ENCODE measurements at places on chromosomes 7 and 10.

DNA sequence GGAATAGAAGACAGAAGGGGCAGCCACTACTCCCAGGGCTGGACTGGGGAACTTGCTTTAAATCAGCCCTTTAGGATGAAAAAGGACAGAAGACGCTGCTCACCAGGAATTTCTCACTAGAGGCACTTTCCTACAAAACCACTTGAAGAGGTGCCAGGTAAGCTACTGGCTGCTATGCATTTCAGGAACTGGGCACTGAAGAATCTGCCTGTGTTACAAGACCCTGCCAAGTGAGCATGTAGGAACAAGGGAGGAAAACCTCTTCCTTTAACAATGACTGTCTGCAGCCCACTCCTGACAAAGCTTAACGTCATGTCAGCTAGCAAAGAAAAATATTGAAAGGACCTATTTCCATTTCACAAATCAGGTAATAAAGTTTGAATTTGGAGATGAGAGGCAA is 5.8 kb upstream of the AGMO start:
- DNase-seq, result no peak

- DNase-seq, result no peak
These were observed 246.4 kb downstream of the CCDC3 start for GRCh38 chr10:12755075-12755474.

- peak; percentile 65 for DNase-seq
These were observed 8.7 kb upstream of the GLRX3 start for GRCh38 chr10:130127364-130128061.

GRCh38 chr10:101063548-101064414 is 2.0 kb downstream of the KAZALD1 start:
- no peak for DNase-seq

DNA sequence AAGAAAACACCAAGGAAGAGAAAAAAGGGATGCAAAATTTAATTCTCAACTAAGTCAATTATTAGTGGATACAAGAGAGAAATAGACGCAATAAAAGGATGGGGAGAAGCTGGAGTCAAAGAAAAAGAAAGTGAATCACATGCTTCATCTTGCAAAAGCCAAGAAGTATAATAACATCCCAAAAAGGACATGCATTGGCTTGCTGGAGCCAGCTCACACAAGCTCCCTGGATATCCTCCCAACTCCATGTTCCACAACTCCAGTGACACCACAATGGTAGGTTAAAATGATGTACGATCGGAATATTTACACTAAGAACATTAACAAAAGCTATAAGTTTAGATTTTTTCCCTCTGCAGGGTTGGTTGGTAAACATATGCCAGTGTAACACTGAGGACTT is 72.4 kb downstream of the MACC1 start:
- no peak for DNase-seq

- no peak for DNase-seq
These were observed 259.5 kb upstream of the VWC2 start for GRCh38 chr7:49513911-49514310.

DNA sequence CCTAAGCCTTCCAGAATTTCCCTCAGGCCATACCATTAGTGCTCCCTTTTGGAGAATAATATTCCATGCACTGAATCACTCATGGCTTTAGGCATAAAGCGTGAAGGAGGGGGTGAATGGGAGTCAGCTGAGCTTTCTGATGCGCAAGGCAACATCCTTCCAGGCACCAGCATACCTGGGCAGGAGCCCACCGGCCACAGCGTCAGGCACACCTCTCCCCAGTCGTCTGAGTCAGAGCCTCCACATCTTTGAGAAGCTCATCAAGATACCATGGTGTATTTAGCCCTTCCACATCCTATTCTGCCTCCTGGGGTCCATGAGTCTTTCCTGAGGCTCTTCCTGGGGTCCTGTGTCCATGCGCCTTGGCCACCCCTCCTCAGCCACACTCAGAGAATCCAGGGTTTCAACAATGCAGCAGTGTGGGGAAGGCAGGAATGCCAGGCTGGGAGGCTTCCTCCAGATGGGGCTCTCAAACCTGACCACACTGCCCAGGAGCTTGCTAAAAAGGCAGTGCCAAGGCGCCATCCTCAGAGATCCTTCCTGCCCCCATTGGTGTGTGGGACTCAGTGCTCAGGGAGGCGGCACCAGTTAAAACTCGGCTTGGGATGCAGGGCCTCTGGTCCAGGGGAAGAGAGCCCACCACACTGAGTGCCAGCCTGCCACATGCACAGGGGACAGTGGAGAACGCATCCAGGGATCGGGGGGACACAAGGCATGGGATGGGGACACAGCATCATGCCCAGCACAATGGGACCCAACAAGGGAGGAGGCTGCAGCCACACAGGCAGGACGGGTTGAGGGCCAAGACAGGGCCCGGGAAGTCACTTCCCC is 31.6 kb downstream of the RASGEF1A start:
- no peak for DNase-seq

- DNase-seq, result no peak
These were observed 63.5 kb downstream of the CAMK1D start for GRCh38 chr10:12412666-12413368.
